COLO829 (cell line): ENCODE measurements at places on chromosomes 12 and 14.

- no peak for DNase-seq
These were observed 158.9 kb downstream of the FBXL14 start for GRCh38 chr12:1435456-1435855.

- peak; percentile 88 for DNase-seq
These were observed 28.2 kb downstream of the KIAA0586 start for GRCh38 chr14:58455593-58456265.

GRCh38 chr12:578748-579419, 84.4 kb downstream of the NINJ2 start:
- DNase-seq: no peak

- DNase-seq: peak; percentile 73
These were observed at the start of gene GPRC5A for GRCh38 chr12:12891080-12891880. Gene GPRC5A (plus strand): TSS chr12:12891562. CDS start chr12:12908250, 16,688 bp downstream.

DNA sequence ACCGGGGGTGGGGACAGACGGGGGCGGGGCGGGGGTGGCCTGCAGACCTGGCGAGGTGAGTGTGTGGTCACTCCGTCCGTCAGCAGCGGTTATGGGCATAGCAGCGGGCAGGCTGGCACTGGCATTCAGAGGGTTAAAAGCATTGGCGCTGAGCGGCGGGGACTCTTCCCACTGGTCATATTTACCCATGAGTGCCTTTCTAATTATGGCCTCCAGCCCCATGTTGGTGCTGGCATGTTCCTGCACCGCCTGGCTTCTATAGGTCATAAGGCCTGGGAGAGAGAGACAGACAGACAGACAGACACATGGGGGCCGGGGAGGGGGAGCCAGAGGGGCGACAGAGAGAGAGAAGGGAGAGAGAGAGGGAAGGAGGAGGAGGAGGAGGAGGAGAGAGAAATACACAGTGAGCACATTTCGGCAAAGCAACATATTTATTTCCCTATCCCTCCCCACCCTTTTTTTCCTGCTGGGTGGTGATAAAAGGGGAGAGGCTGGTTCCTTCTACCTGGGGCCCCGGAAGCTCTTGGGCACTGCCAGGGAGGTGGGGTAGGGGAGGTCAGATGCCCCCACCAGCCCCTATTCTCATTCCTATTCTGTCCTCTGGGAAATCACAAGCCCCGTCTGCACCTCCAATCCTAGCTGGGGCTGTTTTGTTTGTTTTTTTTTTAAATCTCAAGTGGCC, 32.6 kb downstream of the RFLNA start:
- DNase-seq: no peak

DNA sequence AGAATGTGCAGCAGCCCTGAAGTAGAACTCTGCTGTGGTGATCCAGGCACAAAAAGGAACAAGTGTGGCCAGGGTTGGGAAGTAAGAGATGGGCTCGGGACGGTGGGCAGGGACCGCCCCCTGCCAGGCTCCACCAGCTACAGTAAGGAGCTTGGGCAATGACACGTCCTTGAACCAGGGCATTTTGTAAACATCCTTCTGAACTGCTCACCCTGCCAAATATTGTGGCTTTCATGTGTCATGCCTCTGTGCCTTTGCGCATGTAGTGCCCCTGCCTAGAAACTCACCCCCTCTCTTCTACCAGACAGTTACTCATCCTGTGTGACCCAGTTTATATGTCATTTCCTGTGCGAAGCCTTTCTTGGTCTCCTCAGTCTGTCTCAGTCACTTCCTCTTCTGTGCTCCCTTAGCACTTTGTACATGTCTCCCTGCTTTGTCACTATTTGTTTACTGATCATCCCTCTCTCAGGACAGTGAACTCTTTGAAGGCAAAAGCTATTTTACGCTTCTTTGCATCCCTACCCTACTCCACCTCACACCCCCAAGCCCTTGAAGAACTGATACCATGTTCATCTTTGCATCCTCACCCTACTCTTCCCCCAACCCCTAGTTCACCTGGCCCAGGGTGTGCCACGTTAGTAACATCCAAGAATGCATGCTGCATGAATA, 108.9 kb upstream of the PLEKHG7 start:
- DNase-seq: peak; percentile 57

DNA sequence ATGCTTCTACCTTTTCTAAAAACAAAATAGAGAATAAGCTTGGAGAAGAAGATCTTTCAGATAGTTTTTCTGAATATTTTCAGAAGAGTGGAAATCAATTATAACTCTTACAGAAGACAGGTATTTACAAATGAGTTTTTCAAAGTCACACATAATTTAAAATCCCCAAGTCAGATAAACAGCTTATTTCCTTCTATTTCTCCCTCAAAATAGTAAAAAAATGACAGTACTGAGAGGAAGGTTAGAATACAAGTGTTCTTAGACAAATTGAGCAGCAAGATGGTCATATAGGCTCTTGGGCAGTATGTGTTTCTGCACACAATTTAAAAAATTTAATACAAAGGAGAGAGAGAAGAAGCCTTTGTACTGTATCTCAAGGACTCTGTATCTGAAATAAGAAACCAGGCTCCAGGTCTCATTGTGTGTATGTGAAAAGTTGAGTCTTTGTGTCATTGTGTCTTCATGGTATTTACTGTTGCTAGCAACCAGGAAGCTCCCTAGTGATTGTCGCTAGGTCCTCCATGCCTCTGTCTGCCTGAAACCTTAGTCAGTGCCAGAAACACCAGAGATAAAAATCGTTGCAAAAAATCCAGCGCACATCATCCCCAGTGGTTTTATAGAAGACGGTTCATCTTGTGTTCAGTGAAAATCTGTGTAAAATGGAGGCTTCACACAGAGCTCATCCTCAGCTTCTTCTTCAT, 12.9 kb upstream of the TUBA1A start:
- peak; percentile 45 for DNase-seq

GRCh38 chr12:118874698-118875548, 106.4 kb upstream of the SRRM4 start:
- no peak for DNase-seq

GRCh38 chr12:81255456-81255855, 177.6 kb downstream of the ACSS3 start:
- no peak for DNase-seq

- DNase-seq: peak; percentile 45
These were observed 163.4 kb downstream of the GARIN6 start for GRCh38 chr12:99810718-99811593.

- DNase-seq: no peak
These were observed 2.6 kb downstream of the MYF6 start for GRCh38 chr12:80709811-80710726.

GRCh38 chr14:101705733-101706508, 55.6 kb upstream of the PPP2R5C start:
- no peak for DNase-seq

DNA sequence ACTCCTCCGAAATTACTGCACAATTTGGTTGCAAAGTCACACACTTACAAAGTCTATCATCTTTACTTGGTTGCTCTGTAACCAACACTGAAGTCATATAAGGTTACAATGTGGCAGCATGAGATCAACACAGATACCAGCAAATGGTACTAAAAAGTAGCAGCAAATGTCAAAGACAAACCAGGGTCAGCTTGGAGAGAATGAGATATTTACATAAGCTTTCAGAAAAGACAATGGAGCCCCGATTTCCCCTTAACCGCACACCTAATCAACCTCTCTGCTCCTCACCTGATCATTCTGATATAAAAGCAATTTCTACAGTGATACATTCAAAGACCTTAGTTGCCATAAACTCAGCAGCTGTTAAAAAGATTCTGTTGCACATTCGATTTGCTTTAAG, 76.4 kb upstream of the FOXN3 start:
- DNase-seq: no peak
